Glutamatergic neuron (in vitro differentiated cells): ENCODE measurements at places on chromosomes 5 and 9.

- no peak for DNase-seq
Observed at GRCh38 chr5:99176186-99176585, 247.4 kb upstream of the CHD1 start.

DNA sequence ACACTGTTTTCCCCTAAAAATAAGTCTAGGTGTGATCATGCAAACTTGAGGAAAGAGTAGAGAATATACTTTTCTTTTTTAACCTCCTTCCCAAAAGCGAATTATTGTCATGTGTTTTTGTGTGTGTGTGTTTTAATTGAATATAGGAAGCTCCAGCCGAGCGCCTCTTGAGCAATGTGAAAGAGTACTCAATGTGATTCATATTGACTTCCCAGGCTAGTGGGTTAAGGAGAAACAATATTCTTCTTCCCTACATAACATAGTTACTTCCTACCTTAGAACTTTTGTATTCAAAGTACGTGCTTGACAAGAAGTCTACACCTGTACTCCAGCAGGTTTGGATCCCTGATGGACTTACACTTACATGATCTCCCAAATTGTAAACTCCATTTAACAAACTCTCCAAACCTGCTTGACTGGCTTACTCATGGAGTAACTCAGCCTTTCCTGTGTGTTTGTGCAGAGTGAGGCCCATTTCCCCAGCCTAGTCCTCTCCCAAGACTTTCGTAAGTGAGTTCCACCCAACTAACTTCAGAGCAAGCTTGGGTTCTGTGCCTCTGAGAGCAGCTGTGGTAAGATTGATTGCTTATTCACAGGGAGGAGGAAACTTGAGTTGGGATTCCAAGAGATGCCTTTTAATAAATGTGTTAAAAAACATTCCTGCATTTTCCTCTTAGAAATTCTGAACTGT, 9.3 kb downstream of the SLC28A3 start:
- DNase-seq = no peak

DNA sequence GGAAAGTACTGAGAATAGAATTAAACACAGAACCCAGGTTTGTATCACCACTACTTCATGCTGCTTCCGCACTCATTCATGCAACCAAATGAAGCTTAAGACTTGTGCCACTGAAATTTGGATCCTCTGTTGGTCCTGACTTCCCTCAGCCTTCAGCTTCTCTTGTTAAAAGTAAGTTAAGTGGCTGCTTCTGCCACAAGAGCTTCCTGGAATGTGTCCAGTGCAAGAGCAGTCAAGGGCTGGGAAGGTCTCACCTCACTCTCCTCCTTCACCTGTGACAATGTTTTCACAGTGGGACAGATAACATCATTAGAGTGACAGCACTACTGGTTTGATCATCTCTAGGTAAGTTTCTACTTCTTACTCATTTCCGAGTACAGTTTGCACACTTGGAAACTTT, 7.9 kb downstream of the SNCAIP start:
- DNase-seq = no peak

- DNase-seq = no peak
Observed at GRCh38 chr9:76310577-76310976, 83.6 kb downstream of the RFK start.

GRCh38 chr9:137710704-137711103, 91.9 kb downstream of the EHMT1 start:
- DNase-seq = no peak

DNA sequence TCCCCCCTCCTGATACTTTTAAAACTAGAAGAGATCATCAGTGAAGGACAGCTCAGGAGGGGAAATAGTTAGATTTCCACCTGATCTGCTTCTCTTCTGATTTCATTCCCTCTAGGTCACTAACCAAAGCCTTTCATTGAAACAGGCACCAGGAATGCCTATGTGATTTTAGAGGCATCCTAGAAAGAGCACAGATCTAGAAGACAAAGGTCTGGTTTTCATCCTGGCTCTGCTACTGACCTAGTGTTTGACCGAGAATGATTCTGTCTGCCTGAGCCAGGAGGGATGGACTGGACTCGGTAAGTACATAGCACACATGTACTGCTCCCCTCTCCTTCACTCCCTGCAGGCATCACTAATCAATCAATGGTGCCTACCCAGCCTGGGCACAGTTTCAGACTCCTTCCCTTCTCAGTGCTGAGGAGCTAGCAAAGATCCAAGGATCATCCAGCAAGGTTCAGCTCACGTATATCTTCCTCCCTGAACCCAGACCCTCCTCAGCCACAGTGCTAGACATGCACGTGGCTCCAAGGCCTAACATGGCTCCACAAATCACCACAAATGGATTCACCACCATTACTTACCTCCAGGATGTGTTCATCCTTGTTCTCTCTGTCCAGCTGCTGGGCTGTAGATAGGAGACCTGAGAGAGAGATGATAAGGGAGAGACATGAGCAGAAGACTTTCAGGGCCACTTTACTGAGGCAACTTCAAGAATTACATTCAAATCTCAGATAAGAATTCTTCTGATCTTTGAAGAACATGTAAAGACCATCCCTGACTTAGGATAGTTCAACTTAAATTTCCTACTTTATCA, 35.2 kb downstream of the FAT2 start:
- DNase-seq = no peak

DNA sequence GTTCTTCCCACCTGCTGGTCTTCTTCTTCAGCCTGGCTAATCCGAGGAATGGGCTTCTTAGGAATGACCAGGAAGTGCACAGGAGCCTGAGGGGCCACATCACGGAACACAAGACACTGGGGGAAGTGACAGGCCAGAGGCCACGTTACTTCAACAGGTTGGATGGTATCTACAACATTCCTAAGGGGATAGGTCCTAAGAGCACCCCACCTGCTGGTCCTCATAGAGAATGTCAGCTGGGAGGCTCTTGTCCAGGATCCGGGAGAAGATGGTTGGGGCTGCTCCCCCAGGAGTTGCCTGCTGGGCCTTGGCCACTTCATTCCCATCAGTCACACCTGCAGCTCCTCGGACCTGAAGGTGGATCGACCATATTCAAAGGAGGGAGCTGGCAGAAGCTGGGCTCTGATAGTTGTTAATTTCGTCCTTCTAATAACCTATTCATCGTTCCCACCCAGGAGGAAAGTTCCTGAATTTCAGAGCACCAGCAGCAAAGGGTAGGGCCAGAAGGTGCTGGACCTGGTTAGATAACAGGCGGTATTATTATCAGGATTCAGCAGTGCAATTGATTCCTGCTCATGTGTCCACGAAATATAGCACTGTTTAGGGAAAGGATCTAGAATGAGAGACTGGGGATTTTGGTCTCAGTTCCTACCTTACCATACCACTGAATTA, 1.3 kb downstream of the HINT2 start:
- no peak for DNase-seq

DNA sequence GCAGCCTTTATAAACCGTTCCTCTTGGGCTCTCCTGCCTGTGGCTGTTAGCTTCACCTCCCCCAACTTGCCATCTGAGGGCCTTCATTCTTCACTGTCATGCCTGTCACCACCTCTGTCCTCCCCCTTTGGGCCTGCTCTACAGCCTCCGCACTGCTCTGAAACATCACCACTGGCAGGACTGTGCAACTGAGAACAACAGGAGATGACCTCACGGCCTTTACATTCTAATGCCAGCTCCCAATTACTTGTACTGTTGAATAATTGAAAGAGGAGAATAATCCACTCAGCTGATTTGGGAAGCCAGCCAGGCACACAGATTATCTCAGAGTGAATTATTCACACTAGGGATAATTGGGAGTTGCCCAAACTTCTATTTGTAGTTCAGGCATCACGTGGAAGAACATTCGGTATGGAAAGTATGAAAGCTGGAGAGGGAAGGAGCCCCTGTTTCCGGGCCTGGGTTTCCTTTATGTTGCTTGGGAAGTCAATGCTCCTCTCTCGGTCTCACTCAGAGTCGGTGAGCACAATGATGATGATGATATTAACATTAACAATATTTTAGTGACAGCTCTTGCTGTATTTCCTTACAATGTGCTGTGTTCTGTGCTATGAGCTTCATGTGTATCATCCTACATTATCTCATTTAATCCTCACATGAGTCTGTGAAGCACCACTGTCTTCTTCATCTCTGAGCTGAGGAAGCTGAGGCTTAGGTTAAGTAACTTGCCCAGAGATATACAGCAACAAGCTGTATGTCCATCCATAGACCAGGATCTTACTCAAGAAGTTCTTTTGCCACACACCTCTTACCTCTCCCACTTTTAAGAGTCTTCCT, 99.3 kb upstream of the LRRTM2 start:
- no peak for DNase-seq

DNA sequence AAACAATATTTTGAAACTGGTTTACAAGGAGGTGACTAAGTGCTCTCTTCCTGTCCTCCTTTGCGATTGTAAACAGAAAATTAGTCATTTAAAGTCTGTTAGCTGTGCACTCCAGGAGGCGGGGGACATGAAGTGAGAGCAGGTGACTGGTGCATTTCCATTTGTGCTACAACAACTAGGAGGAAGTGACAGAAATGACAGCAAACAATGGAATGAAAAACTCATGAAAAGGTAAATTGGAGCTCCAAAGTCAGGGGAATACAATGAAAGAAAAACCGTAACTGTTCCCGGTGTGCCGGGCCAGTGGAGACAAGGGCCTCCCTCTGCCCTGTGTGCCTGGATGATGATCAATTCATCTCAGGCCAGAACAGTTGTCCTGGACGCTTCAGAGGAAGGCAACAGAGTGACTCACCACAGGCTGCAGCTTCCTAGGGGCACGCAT, 439.9 kb downstream of the GADD45G start:
- no peak for DNase-seq

DNA sequence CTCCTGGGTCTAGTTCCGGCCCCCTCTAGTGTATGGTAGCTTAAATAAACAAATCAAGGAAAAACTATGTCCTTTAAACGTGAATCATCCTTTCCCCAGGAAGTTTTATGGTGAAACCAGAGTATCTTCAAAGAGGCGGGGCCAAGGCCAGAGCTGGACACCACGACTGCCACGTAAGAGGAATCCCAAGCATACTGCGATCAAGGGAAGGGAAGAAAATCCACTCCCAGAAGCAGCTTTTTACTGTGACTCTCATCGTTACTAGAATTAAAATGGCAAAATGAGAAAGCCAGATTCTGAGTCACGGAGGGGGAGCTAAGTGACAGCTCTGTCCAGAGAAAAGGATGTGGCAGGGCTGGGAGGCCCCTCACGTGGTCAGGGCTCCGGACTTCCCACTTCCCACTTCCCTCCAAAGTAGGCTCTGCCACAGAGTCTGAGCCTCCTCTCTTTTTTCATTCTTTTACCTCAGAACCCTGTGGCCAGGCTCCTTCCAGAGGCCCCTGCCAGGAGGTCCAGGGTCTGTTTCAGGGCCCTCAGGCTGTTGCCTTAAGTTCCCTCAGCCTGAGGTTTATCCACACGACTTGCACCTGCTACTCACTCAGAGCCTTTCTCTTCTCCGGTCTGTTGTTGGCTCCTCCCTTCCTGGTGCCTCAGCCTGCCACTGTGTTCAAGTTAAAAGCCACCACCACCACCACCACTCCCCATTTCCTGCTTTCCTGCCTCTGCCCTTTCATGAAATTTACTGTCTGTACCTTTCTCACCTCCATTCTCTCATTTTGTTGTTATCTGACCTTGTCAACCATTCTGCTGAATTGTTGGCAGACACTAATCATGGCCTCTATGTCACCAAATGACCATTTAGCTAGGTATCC, 1.4 kb upstream of the GLRX start:
- no peak for DNase-seq

DNA sequence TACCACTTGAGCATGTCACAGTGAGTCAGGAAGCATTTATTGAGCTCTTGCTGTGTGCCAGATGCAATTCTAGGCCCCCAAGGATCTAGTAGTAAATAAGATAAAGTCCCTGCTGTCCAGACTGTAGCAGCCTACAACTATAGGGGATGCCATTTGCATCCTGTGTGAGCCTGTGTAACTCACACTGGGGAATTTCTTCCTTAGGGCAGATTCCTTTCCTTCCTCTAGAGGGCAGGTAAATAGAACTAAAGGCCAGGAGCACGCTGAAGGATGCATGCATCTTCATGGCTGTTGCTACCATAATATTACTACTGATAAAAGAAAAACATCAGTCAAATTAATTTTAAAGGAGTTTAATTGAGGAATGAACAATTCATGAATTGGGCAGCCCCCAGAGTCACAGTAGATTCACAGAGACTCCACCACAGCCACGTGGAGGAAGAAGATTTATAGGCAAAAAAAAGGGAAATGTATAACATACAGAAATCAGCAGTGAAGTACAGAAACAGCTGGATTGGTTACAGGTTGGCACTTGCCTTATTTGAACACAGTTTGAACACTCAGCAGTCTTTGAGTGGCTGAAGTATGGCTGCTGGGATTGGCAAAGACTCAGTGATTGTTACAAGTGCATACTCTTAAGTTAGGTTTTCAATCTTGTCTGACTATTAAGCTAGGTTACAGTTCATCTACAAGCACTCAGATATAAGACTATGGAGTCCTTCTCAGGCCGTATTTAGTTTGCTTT, 98.9 kb downstream of the ACTL7B start:
- no peak for DNase-seq

GRCh38 chr5:143118222-143118621, 285.3 kb downstream of the NR3C1 start:
- no peak for DNase-seq

DNA sequence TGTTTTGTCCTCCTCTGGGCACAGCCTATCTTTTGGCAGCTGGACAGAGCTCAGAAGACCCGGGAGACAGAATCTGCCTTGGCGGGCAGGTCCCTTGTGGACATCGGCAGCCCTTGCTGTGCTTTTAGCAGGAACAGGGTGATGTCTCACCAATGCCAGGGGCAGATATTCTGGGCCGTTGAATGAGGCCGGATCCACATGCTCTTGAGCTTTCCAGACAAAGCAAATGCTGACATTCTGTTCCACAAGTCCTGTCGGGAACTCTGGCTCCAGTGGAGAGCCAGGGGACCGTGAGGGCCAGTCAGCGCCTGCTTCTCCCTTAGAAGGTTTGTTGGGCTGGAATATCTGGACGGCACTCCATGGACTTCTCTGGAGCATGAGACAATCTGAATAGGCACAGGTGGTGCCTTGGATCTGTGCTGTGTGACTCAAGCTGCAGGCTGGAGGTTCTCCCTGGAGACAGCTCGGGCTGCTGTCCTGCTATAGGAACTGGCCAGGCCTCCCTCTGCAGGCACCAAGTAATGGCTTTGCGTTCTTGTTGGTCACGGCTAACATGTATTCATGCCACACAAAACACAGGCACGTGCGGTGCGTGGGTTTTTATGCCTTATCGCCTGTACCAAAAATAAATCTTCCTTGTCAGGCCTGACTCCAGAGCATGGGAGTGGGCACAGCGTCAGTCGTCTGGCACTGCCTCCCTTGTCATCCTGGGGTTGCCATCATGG, 80.3 kb downstream of the GADD45G start:
- peak; percentile 35 for DNase-seq

DNA sequence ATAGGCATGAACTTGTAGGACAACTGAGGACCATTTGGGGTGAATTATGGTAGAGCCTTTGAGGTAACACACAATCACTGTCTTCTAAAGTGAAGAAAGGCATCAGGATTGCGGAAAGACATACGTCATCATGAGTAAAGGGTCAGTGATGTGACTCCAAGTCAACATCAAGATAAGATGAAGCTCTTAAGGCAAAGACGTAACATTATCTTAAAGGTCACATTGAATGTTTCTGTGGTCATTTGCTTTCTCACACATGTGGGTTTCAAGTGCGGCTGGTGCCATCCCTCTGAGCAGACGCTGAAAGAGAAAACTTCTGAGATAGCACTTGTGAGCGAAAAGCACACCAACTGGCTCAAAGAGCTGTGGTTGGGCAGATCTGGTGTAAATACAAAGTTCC, 63.3 kb upstream of the GRAMD2B start:
- DNase-seq = no peak
